ENCODE measurements at places on chromosomes 3 and 15.

DNA sequence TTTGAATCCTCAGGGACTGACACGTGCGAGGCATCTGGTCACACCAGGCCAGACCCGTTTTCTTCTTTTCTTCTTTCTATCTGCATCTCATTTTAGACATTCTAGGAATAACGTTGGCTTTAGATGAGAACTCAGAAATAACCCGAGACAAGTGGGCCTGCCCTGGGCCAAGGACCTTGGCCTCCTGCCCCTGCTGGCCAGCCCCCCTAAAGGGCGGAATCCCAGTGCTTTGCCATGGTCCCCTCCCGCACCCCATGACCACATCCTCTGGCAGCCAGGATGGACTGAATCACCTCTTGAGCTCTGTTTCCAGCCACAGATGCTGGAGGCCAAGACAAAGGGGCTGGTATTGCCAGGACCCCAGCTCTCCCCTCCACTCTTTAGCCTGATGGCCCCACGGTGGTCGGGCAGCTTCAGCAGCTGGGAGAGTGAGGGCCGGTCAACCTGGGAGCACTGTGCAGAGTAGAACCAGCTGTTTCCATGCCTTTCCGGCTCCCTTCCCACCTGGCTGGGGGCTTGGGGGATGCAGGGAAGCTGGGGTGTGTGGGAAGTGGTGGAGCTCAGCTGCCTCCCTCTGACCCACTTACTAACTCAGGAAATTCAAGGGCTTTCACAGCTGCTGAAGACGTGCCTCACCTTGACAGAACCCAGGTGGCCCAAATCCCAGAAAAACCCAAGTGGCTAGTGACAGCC is 190.9 kb downstream of the FAM43A start:
- DNase-seq = no peak

DNA sequence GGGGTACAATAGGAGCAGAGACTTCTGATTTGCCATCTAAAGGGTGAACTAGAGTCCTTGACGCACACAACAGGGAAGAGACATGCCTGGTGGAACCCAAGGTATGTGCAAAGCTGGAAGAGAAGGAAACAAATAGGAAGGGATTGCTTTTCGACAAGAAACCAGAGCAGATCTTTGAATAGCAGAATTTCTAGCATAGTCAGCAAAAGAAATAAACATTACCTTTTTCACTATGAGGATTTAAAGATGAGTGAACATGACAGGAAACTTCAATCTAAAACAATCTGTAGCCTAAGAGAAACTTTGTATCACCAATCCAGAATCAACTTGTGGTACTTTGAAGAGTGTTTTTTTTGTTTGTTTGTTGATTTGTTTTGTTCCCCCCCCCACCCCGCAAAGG is 4.9 kb downstream of the IL5RA start:
- no peak for DNase-seq

- no peak for DNase-seq
Observed at GRCh38 chr3:183862610-183863009, 22.1 kb downstream of the PARL start.

GRCh38 chr3:191143224-191143623 is 55.8 kb upstream of the OSTN start:
- no peak for DNase-seq

GRCh38 chr15:23516866-23517265 is 48.6 kb upstream of the MKRN3 start:
- DNase-seq = no peak

DNA sequence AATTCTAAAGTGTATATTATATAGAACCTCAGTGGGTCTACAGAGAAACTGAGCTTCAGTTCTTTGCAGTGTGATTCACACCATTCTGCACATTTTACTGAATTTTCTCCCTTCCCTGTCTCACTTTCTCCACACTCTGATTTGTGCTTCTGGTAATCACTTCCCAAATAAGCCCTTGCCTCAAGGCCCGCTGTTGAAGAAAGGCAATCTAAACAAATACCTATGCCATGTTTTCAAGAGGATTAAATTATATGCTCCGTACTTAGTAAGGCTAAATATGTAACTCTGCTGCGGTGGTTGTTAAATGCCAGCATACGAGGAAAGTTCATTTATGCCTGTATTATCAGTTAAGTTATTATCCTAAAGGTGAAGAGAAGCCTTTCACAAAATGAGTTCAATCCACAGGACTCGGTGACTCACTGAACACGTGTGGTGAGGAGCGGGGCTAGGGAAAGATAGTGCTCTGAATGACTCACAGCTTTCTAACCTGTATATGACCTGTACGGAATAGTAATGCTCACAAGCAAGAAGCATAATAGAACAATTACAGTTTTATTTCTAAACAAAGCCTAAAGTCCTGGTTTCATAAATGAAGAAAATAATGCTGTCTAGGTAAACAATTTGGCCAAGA is 25.1 kb downstream of the CNTN6 start:
- no peak for DNase-seq

- DNase-seq = peak; percentile 31
Observed at GRCh38 chr3:87167628-87168456, 59.3 kb upstream of the CHMP2B start.

- DNase-seq = no peak
Observed at GRCh38 chr3:46469680-46470357, 5.1 kb upstream of the LTF start.

DNA sequence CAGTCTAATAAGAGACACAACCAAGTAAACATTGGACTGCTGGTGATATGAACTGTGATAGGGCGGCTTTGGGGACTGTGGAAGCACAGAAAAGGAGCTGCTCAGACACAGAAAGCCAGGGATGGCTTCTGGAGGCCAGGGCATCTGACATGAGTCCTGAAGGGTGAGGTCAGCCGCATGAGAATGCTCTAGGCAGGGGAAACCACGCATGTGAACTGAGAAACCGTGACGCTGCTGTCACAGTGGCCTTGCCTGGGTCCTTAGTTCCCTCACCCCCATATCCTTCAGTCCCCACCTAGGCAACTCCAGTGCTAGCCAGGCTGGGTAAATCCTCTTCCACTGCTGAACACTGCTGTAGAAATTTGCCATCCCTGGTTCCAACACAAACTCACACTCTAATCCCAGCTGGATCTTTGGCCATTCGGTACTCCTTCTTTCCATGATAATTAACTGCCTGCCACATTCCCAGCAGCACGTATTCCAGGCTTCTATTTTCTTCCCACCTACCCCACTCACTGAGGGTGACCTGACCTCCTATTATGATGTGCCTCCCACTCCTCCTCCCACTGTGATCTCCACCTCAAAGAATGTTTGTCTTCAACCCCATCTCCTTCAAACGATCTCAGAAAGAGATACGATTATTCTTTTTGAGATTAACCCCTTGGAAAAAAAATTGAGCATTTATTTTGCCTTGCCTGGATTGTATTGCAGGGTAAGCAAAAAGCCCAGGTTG is 31.4 kb downstream of the CRYGS start:
- DNase-seq = no peak

DNA sequence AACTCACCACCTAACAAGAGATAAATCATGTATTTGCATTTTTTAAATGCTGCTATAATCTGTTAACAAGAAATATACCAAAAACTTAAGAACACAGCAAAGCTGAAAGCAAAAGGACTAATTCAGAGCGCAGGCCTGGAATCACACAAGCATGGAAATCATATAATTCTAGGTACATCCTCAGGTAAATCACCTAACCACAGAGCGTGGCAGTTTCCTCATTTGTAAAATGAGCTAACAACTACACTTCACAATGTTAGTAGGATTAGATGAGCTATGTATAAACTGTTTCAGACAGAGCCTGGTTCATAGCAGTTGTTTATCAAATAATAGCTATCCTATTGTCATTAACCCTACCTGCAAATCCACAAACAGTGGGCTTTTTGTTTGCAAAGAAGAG is 146.4 kb downstream of the ERC2 start:
- no peak for DNase-seq

DNA sequence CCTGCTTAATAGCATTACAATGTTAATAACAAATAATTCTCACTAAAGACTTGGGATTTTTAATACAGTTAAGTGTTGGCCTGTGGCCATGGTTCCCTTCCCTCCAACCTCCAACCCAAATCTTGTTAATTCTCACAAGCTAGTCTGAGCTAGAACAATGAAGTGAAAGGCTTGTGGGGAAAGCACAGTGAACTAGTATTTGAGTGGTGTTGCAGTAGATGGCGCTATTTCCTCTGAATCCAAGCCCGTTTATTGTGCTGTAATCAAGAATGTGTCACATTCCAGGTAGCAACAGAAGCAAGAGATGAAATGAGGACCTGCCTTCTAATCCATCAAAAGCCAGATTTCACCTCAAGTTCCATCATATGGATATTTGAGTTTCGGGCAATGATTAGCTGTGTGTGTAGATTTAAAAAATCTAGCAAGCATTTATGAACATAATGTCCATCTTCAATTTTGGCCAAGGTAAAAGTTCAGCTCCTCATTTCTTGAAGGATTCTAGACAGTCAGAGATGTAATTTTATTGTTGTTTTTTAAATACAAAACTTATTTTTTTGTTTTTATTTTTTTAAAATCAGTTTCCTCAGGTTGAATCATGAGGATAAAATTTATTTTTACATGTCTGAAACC is 160.7 kb downstream of the SQOR start:
- peak; percentile 74 for DNase-seq

DNA sequence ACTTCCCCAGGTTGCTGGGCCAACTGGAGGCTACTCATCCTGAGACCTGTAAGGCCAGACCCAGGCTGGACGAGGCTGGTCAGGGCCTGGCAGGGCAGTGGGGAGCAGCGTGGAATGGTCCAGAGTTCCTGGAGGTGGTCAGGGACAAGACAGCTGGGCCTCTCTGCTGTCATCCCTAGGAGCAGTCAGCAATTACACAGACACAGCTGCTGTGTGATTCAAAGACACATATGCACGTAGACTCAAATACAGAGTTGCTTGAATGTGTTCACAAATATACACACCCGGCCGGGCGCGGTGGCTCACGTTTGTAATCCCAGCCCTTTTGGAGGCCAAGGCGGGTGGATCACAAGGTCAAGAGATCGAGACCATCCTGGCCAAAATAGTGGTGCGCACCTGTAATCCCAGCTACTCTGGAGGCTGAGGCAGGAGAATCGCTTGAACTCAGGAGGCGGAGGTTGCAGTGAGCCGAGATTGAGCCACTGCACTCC is 1.5 kb upstream of the CD276 start:
- no peak for DNase-seq

- no peak for DNase-seq
Observed at GRCh38 chr3:72259755-72260587, 475.0 kb upstream of the PROK2 start.
